A549 treated with CpdA at 1 μM for 4 hours (cell line): ENCODE measurements at places on chromosomes 7 and 10. TPM values are rescaled to one million over a fixed set of nuclear protein-coding genes. Genes with fewer than 3 reads are reported as not detected.

Gene ZNF107
- 2.3 to 3.9 TPM (median 2.6 TPM) in 5 replicates for total RNA-seq

Gene ELN
- total RNA-seq, result 0.07 to 0.13 TPM (median 0.09 TPM) in 4 of 5 replicates, not detected in the other

Gene DLX6
- 0.20 TPM in 1 of 5 replicates, not detected in the others for total RNA-seq

Gene PRRT4
- total RNA-seq, result 0.34 to 0.63 TPM (median 0.41 TPM) in 5 replicates

Gene NAT16
- 0.13 to 0.25 TPM (median 0.17 TPM) in 4 of 5 replicates, not detected in the other for total RNA-seq

Gene TLL2
- total RNA-seq, result 0.07 to 0.19 TPM (median 0.12 TPM) in 5 replicates

Gene CFAP70
- 0.14 to 0.28 TPM (median 0.21 TPM) in 5 replicates for total RNA-seq

Gene AGAP5
- total RNA-seq, result 2.3 to 3.5 TPM (median 2.5 TPM) in 5 replicates

Gene SEPHS1
- 66.2 to 89.7 TPM (median 69.5 TPM) in 5 replicates for total RNA-seq

Gene MMRN2
- total RNA-seq, result 0.51 to 1.1 TPM (median 0.94 TPM) in 5 replicates

Gene PDE1C
- total RNA-seq, result 4.3 to 6.2 TPM (median 5.6 TPM) in 5 replicates

Gene JCAD
- total RNA-seq, result 7.0 to 8.1 TPM (median 7.7 TPM) in 5 replicates
